ENCODE measurements at places on chromosomes 16 and 17.

DNA sequence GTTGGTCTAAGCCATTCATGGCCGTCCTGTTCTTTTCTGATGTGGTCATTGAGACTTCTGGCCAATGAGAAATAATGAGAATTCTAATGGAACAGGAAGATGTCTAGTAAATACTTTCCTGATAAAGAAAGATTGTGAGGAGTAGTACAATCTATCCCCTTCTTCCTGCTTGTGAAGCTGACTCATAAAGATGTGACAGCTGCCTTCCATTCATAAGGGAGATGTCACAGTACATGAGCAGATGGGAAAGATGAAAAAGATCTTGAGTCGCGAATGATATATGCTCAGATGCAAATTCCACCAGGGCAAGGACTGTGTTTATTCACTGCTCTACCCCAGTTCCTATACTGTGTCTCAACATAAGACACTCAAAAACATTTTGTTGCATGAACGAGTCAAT is 111.7 kb upstream of the FOXF1 start:
- DNase-seq = no peak

GRCh38 chr16:46632778-46633733 is 11.9 kb upstream of the SHCBP1 start:
- no peak for DNase-seq

- DNase-seq = no peak
Observed at GRCh38 chr17:71427801-71428200, 693.0 kb upstream of the SOX9 start.

DNA sequence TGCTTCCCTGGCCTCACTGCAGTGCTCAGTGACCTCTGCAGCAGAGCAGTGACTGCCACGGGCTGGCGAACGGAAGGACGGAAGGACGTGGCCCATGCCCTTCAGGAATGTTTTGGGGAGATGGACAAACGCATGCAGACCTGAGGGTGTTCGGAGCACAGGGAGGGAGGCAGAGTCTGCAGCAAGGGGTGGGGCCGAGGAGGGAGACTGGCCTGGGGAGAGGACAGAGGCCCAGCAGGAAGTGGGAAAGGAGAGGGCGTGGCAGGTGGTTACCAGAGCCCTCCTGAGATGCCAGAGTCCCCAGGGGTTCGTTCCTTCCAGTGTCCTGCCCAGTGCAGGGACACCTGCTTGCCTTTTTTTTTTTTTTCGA is 21.9 kb downstream of the ADORA2B start:
- no peak for DNase-seq

- no peak for DNase-seq
Observed at GRCh38 chr17:45950888-45951287, 48.2 kb upstream of the STH start.

GRCh38 chr16:86059253-86060171 is 160.6 kb downstream of the IRF8 start:
- DNase-seq = no peak

DNA sequence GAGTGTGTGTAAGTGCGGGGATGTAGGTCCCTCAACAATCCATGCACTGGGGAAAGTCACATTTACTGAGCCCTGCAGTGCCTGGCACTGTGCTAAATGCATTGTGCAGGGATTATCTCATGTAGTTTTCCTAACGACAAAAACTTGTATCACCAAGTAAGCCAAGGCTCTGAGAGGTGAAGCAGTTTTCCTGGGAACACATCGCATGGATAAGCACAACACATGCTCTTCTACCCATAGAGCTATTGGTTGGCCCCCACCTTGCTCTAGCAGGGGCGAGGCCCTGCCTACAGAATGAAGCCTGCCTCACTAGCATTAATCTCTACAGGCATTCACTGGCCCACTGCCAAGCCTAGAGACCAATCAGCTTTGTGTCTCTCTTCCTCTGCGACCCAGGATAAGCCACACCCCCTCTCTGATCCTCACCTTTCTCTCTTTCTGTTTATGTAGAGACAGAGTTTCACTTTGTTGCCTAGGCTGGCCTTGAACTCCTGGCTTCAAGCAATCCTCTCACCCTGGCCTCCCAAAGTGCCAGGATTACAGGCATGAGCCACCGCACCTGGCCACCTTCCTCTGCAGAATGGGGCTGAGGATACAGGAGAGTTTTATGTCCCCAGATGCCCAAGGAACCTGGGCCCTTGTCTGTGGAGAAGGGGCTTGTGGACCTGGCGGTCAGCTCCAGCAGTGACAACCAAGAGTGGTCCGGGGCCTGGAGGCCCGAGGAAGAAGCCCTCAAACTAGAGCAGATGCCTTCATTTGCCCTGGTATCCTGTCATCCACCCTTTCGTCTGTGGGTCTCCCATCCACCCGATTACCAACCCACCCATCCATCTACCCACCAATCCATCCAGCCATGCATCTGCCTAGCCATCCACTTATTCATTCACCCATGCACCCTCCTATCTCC is 12.8 kb downstream of the CDH16 start:
- peak; percentile 1 for DNase-seq

DNA sequence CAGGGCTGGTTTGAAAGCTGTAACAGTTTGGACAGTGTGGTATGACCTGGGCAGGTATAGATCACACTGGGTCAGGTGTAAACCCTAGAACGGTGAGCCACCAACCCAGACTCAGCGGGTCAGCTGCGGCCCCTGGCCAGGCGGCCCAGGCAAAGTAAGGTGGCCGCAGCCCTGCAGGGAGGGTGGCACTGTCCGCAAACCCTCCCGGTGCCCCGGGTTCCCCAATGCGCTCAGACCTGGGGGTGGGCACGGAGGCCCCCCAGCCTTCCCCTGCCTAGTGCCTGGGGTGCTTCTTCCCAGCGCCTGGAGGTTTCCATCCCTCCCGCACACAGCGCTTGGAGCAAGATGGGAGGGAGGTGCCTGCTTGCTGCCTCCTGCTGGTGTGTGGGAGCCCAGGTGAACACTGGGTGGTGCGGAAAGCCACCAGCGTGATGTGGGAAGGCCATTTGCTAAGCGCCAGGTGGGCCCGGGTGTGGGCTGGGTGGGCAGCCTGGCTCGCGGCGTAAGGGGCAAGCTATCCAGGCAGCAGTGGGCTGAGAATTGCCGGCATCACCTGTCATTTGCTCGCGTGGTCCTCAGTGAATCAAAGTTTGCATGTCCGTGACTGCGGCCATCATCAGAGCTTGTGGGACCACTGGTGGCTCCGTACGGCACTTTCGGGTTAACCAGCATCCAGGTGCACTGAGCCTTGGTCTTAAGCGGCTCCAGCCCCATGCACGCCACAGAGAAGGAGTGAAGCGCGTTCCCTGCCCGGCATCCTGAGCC is 47.3 kb upstream of the GNG13 start:
- no peak for DNase-seq

DNA sequence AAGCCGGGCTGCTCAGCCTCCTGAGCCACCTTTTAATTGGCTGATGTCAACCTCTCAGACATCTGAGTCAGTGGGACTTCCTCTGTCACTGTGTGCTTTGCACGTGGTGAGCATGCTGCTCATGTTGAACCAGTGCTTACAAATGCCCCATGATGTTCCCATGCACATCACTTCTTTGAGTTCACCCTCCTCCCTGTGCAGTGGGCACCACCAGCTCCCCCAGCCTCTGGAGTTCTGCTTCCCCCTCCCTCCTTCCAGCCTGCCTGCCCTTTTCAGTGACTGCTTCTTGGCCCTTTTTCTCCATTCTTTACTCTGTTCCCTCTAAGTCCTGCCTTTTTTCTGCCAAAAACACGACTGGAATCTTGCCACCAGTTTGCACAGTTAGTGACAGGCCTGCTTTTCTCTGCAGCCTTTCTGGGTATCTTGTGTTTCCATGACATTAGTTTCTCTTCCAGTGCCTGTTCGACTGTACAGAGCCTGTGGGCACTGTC is 41.6 kb downstream of the USP10 start:
- no peak for DNase-seq

- DNase-seq = no peak
Observed at GRCh38 chr16:22813223-22813947, 577 bp upstream of the HS3ST2 start.

DNA sequence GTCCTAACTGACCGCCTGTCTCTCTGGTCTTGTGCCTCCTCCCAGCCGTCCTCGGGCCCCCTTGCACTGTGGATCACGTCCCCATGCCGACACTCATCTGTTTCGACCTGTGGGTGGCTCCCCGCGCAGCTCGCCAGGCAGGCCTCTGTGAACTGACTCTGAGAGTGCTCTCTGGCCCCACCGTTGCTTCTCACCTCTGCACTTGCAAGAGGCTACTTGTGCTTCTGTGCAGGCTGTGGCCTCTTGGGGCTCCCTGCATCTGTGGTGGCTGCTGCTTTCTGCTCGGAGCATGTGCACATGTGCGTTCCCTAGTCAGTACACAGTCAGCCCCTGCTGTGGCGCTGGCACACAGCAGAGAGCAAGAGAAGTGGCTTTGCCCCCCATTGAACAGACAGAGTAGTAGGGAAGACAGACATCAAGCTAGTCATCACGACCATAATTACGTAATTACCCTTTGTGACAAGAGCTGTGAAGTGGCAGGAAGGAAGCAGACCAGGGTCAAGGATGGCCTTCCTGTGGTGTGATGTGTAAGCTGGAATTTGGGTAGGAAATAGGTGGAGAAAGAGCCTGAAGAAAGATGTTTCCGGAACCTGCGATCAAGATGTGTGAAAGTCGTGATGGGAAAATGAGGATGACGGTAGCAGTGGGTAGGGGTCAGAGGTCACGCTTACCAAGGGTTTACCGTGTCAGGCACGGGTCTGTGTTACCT is 256.0 kb upstream of the CACNG5 start:
- DNase-seq = no peak

DNA sequence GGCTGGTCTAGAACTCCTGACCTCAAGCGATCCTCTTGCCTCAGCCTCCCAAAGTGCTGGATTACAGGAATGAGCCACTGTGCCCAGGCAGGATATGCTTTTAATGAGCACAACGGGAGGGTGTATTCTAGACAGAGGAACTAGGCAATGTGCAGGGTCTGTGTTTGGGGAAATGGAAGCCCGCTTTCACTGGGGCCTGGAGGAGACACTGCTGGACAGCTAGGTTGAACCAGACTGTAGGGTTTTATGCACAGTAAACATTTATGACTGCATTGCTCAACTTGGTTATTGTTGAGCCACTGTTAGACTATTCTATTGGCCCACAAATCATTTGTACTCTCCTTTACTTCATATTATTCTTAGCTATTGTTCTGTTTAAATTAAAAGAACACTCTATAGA is 10.2 kb upstream of the SIAH1 start:
- DNase-seq = no peak

- no peak for DNase-seq
Observed at GRCh38 chr17:31389657-31390381, 1.7 kb upstream of the RAB11FIP4 start.

GRCh38 chr17:58338841-58339754 is 10.5 kb upstream of the TSPOAP1 start:
- DNase-seq = no peak

DNA sequence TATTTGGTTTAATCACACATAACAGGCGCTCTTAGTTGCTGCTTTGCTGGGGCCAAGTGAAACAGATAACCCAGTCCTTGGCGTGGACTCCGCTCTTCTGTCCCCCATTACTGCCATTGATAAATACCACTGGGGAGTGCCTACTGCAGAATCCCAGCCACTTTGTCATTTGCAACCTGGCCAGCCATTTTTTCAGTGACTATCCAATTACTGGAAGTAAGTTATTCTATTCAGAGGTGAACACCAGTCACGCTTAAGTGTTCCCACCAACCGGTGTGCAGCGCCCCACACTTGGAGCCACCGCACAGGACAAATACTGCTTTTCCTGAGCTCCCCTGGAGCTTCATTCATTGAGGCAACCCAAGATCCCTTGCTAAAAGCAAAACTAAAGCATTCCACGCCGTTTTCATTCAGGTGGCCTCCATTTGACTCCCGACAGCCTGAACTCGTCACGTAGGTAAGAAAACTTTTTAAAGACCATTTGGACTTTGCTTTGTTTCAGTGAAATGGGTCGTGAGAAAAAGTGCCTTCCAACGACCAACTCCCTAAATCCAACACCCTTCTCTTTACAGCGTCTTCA is 1.8 kb downstream of the USP7 start:
- no peak for DNase-seq

DNA sequence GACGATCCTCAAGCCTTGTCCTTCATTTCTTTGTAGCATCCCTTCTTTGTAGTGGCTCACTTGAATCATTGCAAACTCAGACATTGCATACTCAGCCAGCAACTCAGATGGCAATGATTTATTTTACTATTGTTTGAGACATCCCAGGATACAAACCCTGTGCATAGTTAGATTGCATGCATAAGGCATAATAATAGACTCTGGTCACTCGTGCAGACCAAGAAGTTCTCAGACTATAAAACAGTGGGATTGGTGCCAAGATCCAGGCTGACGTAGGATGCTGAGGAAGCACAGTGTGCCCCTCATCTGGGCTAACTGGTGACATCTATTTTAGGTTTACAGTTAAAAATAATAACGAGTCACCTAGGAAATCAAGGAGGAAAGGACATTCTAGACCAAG is 142.3 kb downstream of the PMP22 start:
- no peak for DNase-seq

GRCh38 chr17:81867991-81868673 is 3.0 kb downstream of the ARHGDIA start:
- DNase-seq = no peak

DNA sequence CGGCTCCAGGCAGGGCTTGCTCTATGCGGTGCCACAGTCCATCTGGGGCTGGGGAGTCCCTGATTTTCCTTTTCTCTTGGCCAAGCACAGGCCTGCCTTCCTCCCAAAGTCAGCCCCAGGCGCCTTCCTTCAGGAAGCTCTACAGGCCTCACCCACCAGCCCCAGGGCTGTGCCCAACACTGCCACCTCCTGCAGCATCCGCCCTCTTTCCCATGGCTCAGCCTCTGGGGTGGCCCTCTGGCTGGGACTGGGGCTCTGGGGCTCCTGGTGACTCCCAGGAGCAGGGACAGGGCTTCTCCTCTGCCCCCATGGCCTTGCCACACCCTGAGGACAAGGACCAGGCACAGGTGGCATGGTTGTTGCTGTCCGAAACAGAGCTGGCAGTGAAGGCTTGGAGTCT is 817 bp downstream of the ITGB4 start:
- no peak for DNase-seq

GRCh38 chr16:85360323-85361277 is 248.3 kb upstream of the CIBAR2 start:
- DNase-seq = peak; percentile 81

- no peak for DNase-seq
Observed at GRCh38 chr17:10439816-10440215, 18.1 kb upstream of the MYH8 start.

- no peak for DNase-seq
Observed at GRCh38 chr16:55778757-55779156, 54.1 kb downstream of the CES1 start.

- no peak for DNase-seq
Observed at GRCh38 chr17:82242977-82243647, 14.3 kb downstream of the SLC16A3 start.

GRCh38 chr16:64738321-64738960 is 383.4 kb downstream of the CDH11 start:
- DNase-seq = no peak

DNA sequence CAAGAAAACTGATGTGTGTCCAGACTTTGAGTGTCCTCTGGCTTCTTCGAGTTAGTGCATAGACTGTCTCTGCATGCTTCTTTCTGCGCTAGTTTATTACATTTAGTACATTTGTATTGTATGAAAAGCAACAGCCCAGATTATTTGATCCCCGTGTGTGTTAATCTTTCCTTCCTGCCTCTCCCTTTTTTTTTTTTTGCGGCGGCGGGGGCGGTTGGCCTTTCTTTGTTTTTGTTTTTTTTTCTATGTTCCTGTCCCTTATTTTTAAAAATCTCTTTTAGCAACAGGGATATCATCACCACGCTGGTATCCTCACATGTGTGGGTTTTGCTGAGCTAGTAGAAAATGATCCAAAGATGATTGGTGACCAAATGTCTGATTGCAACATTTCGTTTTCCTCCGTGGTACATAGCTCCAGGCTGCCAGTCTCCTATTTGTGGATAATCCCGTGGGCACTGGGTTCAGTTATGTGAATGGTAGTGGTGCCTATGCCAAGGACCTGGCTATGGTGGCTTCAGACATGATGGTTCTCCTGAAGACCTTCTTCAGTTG is 9.4 kb downstream of the SCPEP1 start:
- no peak for DNase-seq

All from NCI-H1436 treated with DMSO at 0.1 percent for 48 hours (cell line).